ENCODE measurements at places on chromosomes 3 and 15. TPM values are rescaled to one million over a fixed set of nuclear protein-coding genes. Genes with fewer than 3 reads are reported as not detected.

DNA sequence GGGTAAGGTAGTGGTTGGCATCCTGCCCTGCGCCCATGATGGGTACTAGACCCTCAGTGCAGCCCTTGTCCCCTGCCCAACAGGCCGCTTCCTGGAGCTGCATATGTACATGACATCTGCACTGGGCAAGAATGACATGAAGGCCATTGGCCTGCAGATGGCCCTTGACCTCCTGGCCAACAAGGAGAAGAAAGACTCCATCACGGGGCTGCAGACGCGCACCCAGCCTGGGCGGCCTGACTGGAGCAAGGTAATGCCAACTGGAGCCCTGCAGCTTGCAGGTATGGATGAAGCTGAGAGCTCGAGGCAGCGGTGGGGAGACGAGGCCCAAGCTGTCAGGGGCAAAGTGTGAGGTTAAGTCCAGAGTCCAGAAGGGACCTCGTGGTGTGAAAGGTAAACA is 40.8 kb downstream of the NOX5 start:
- no peak for DNase-seq

GRCh38 chr3:16704941-16705340 is 99.7 kb upstream of the DAZL start:
- no peak for DNase-seq

DNA sequence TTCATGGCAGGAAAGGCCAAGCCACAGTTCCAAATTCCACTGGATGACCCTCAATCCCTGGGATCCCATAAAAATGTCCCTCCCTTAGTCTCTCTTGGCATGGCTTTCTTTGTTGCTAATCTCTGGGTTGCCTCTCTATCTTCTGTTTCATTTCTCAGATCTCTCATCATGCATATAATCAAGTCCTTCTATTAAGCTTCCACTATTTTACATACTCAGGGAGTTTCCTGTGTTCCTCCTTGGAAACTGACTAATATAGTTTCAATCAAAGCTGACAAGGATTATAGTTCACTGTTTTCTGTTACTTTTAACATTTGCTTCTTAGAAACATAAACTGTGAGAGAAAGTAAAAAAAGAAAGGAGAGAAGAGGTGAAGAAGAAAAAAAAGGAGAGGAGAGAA is 113.8 kb upstream of the COL8A1 start:
- no peak for DNase-seq

DAZL gene
- polyA plus RNA-seq: 1.3 TPM

HYKK gene
- not detected for polyA plus RNA-seq

Measured in naive B cell (primary cell).